Sciatic nerve (tissue), 2 donors: ENCODE measurements at places on chromosomes 7 and 10. TPM values are rescaled to one million over a fixed set of nuclear protein-coding genes. Genes with fewer than 3 reads are reported as not detected.

The XRCC2 gene
- 0.58 TPM for total RNA-seq

The CALHM3 gene
- total RNA-seq: not detected

The SEMA3D gene
- total RNA-seq: 15.9 TPM

The PRR15 gene
- total RNA-seq: not detected

The LRRC61 gene
- total RNA-seq: 5.8 TPM

The CPA2 gene
- 1.2 TPM for total RNA-seq

The CLRN3 gene
- not detected for total RNA-seq

The CALML3 gene
- total RNA-seq: not detected

The EPHA1 gene
- 0.22 TPM for total RNA-seq
